Pulmonary artery endothelial cell (primary cell): ENCODE measurements at places on chromosomes 12 and 14. TPM values are rescaled to one million over a fixed set of nuclear protein-coding genes. Genes with fewer than 3 reads are reported as not detected.
A peak's percentile ranks its signal among the peaks of the same experiment; 100 is the strongest.

Gene GPRC5A
- 10.4 and 15.1 TPM in 2 replicates for total RNA-seq

Gene KIF5A
- total RNA-seq, result under 0.01 and 0.14 TPM in 2 replicates

- DNase-seq, result no peak
Observed at GRCh38 chr12:91009319-91009950, 4.7 kb upstream of the EPYC start.

DNA sequence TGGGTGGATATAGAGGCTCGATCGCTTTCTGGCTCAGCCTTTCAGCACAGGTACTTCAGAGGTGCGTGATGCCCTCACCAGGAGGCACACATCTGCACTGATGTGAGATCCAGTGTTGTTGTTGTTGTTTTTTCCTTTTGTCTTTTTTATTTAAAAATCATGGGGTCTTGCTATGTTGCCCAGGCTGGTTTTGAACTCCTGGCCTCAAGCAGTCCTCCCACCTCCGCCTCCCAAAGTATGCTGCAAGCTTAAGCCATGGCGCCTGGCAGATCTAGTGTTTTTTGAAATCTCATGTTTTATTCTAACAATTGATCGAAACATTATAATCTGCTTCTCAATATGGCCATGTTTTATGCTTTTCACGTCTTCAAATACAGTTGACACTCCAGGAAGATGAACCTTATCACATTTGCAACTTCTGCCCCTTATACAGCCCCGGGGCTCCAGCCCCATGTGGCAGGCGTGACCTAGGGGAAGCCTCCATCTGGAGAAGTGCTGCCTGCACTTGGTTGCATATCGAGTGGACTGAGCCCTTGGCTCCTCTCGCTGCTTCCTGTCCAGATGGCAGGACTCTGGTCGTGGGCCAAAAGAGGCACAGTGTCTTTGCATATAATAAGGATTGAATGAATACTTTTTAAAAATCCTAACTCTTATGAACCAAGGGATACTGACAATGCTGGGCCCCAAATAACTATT lies 71.7 kb downstream of the TRAF3 start:
- DNase-seq, result peak; percentile 37

Gene TAS2R13
- total RNA-seq, result 0.56 and 0.73 TPM in 2 replicates

Gene ZDHHC22
- total RNA-seq, result under 0.01 and 0.04 TPM in 2 replicates

GRCh38 chr12:14075797-14076393 lies 94.5 kb upstream of the GRIN2B start:
- DNase-seq, result no peak

GRCh38 chr12:107515446-107515958 lies 170.1 kb upstream of the PWP1 start:
- peak; percentile 57 for DNase-seq

DNA sequence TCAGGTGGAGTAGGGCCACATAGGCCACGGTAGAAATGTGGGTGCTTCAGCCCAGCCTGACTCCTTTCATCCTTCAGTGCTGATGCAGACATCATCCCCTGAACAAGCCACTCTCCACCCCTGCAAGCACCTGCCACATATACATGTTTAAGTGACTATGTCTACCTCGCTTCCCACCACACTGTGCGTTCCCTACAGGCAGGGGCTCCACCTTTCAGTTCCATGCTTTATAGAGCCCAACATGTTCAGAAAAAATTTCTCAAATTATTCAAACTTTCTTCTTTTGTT lies 11.6 kb downstream of the SLC7A7 start:
- DNase-seq, result no peak

DNA sequence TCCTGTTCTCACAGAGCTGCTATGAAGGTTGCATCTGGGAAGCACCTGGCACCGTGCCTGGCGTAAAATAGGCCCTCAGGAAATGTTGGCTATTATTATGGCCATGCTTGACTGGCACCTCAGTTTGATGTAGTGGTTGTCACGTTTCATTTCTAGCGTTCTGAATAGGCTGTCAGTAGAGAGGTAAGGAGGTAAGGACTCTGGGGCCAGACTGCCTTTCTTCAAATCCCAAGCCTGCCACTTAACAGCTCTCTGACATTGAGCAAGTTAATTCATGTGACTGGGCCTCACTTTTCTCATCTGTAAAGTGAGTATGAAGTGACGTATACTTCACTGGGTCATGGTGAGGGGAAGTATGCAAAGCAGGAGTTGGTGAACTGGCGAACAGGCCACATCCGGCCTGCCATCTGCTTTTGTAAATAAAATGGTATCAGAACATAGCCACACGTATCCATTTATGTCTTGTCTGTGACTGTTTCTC lies 196.2 kb downstream of the CACNA1C start:
- no peak for DNase-seq

Gene DCN
- total RNA-seq, result 1.4 TPM in 1 of 2 replicates, not detected in the other

DNA sequence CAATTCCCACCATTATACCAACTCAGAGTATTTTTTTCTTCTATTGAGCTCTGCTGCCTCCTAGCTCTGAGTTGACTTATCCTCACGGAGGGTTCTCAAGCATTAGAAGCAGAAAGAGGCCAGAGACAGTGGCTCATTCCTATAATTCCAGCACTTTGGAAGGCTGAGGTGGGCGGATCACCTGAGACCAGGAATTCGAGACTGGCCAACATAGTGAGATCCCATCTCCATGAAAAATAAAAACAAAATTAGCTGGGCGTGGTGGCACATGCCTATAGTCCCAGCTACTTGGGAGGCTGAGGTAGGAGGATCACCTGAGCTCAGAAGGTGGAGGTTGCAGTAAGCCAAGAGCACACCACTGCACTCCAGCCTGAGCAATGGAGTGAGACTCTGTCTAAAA lies 21.0 kb downstream of the HPD start:
- no peak for DNase-seq

GRCh38 chr12:131959641-131960589 lies 10.2 kb downstream of the EP400 start:
- no peak for DNase-seq
